ENCODE measurements at places on chromosomes 4 and X.

DNA sequence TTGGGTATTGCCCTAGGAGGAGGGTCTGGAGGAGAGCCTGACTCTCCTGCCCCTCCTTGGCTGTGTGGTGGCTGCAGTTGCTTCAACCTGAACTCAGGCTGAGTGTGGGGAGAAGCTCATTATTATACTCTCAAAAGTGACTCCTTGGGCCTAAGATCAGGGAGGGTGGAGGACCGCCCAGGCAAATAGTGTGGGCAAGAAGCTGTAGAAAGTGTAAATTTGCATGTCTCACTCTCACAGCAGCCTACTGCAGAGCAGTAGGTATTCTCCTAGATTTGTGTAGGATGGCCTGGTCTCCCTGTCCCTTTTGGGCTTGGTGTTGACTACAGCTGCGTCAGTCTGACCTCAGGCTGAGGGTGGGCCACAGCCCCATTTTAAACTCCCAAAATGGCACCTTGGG lies 156.1 kb downstream of the ZNF330 start:
- no peak for DNase-seq

- DNase-seq = no peak
These were observed 292.5 kb downstream of the UNC5C start for GRCh38 chr4:95256108-95256835.

DNA sequence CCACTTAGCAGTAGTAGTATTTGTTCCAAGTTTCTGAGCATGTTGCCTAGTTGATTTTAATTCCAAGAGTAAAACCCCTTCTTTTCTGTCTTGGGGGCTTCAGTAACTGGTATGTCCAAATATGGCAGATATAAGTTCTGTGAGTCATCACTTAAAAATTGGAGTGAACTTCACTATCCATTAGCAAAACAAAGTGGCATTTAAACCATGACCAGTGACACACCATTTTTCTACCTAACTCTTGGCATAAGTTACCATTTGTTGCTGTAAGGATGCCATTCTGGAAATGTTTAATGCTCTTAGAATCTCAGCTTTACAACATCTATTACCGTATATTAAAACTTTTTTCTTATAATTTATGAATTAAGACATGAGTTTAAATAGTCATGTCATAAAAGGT lies 102.0 kb downstream of the CBR4 start:
- no peak for DNase-seq

- no peak for DNase-seq
These were observed 134.3 kb upstream of the PPARGC1A start for GRCh38 chr4:24024157-24024556.

GRCh38 chr4:156767911-156768415 lies 203.6 kb downstream of the PDGFC start:
- DNase-seq = no peak

- no peak for DNase-seq
These were observed 393 bp downstream of the SH3KBP1 start for GRCh38 chrX:19886883-19887531.

GRCh38 chr4:156838761-156839160 lies 132.8 kb downstream of the PDGFC start:
- no peak for DNase-seq

GRCh38 chrX:47129899-47130358 lies 14.6 kb downstream of the NDUFB11 start:
- no peak for DNase-seq

GRCh38 chr4:80507077-80507476 lies 171.5 kb downstream of the CFAP299 start:
- DNase-seq = no peak

DNA sequence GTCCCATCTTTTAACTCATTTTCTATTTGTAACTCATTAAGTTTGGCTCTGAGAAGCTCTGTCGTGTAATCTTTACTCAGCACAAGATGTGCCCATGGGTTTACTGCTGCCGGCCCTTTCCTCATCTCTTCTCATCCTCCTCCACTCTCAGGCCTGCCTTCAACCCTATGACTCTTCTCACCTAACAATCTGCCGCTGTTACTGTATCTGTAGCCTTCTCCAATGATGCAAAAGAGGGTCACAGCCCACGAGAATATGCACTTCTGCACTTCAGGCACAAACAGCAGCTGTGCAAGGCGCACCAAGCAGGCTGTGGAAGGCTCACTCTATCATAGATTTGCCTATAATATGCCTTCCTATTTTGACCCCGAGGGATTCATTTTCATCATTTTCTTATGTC lies 546.5 kb upstream of the GALNTL6 start:
- DNase-seq = no peak

DNA sequence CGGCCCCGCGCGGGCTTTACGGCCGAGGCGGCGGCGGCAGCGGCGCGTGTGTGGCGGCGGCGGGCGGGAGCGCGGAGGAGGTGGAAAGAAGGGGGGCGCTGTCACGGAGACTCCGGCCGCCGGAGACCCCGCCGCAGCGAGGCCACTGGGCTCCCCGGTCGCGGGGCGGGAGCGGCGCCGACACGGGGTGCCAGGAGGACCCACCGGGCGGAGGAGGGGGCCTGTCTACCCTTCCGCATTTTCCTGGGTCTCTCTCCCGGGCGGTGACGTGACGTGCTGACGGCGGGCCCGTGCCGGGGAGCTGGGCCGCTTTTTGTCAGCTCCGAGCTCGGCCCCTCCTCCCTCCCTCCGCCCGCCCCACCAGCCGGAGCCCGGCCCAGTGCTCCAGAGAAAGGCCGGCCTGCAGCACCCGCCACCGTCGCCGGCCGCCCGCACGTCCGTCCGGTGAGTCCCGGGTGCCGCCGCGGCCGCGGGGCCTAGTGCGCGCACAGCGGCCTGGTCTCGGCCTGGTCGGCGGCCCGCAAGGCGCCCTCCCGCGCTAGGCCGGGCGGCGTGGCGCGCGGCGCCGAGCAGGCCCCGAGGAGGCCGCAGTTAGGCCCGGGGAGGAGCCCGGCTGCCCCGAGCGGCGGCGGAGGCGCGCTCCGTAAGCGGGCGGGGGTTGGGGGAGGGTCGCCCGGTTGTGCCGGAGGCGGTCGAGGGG lies at the start of gene ZFX:
Gene ZFX (plus strand): TSS at position 379 of the 700 bp plus-strand sequence. CDS start 23,014 bp downstream, outside the sequence.
- DNase-seq = peak; percentile 13

- DNase-seq = no peak
These were observed 74.3 kb upstream of the IGFBP7 start for GRCh38 chr4:57184378-57185029.

GRCh38 chrX:88613338-88613737 lies 133.7 kb upstream of the CPXCR1 start:
- no peak for DNase-seq

DNA sequence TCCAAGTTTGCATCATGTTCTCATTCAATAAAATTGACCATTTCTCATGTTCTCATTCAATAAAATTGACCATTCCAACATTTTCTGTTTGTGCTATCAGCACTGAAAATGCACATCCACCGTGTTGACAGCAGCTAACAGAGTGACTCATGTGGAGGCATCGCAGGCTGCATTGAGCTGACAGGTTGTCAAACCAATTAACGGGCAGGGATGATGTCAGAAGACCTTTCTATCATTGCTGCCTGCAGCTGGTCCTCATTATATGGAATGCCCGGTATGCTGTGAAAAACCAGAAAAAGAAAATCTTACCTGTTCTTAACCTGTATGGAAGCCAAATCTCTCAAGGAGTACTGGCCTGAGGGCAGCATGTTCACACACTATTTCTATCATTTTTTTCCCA lies 202.0 kb downstream of the SMIM20 start:
- no peak for DNase-seq

GRCh38 chrX:13898603-13899002 lies 81.7 kb upstream of the GPM6B start:
- no peak for DNase-seq

GRCh38 chrX:38891641-38892413 lies 90.6 kb downstream of the MID1IP1 start:
- no peak for DNase-seq

- no peak for DNase-seq
These were observed 37.1 kb upstream of the SPARCL1 start for GRCh38 chr4:87566276-87566675.

GRCh38 chr4:80610199-80610598 lies 274.7 kb downstream of the CFAP299 start:
- no peak for DNase-seq

- no peak for DNase-seq
These were observed 547.4 kb upstream of the ACTRT1 start for GRCh38 chrX:128599632-128600031.
